Activated effector memory CD4-positive, alpha-beta T cell treated with Interleukin-2 at 50 U/mL for 16 hours (primary cell): ENCODE measurements at places on chromosomes 5 and 9.

DNA sequence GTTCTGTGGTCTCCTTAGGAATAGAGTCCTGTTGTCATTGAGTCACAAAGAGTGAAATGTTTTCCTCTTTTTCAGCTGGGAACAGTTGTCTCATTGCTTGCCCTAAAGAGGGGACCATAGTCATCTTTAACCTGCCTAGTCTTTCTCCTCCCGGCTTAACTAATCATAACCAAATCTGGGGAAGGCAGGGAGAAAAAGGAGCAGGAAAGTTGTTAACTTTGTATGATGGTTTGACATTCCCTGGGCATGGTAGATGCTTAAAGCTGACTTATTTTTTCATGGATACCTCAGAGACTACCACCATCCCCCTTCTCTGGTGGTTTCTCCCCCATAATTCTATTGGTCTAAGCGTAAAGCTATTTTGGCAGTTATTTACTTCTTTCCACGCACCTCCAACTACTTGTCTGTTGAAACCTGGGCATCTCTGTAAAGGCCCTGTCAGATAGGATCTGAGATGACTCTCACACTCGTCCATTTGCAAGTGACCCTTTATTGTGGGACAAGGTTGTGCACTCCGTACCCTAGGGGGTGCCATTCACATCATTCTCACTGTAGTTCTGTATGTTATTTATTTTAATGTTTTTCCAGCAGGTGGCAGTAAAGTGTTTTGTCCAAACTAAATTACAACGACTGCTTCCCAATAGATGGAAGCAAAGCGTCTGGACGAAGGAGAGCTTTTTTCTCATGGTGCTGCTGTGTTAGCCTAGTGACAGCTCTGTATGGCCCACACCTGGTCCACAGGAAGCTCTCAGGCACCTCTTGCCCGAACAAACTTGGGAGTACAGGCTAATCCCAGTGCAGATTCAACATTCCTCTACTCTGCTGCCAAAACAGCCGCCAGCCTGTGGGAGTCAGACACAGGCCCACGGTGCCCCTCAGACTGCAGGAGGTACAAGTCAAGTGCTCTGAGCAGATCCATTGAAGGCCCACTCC, 3.0 kb upstream of the FAM13B start:
- DNase-seq, result peak; percentile 36

GRCh38 chr9:109143881-109144562, 23.0 kb downstream of the FRRS1L start:
- no peak for DNase-seq

DNA sequence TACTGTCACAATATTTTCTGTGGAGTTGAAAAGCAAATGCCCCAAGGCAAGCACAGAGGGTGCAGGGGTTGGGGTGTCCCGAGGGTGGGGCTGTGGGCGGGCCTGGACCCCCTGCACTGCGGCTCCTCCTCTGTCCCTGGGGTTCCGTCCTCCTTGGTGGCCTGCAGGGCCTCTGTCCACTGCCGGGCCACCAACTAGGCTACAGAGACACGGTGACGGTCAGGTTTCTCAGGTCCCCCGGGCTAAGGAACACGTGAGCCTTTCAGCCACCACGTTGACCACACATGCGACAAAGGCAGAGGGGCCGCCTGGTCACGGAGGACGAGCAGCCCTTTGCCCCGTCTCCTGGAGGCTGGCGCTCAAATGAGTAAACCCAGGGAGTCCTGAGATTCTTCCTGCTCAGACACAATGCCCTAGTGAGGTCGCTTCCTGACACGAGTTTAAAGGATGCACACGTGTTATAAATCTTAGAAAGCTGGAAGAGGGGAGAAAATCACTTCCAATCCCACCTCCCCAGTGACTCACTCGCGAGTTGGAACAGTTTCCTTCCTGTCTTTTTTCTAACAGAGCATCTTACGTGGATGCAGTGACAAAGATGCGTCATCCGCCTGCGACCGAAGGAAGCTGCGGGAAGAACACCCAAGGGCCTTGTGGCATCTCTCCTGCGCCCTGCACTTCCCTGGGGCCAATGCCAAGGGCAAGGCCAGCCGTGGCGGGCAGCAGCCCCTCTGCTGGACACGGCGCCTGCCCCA, 24.8 kb upstream of the OBP2B start:
- no peak for DNase-seq

- no peak for DNase-seq
Measured at GRCh38 chr9:131546336-131547084, 1.2 kb downstream of the PRRT1B start.

DNA sequence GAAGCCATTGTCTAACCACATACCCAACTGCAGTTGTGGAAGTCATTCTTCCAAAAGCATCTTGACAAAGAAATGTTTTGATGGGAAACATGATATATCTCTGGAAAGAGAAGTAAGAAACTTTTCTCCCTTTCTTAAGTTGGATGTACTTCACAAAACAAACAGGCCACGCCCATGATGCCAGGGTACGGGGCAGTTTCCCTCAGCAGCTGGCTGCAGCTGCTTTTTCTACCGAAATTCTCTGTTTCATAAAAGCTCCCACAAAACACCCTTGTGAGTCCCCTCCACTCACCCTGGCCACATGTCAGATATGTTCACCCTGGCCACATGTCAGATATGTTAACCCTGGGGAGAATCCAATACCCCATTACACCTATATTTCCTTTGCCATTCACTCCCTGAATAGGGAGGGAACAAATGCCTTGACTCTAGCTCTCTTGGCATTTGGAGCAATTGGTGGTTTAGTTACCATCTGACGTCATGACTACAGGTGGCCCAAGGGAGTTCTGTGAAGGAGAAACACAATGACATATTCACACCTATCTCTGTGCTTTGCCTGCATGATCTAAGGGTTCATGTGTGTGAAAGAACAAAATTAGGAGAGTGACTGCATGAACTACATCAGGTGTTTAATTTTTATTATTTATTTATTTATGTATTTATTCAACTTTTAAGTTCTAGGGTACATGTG, 103.0 kb downstream of the AOPEP start:
- DNase-seq, result no peak

DNA sequence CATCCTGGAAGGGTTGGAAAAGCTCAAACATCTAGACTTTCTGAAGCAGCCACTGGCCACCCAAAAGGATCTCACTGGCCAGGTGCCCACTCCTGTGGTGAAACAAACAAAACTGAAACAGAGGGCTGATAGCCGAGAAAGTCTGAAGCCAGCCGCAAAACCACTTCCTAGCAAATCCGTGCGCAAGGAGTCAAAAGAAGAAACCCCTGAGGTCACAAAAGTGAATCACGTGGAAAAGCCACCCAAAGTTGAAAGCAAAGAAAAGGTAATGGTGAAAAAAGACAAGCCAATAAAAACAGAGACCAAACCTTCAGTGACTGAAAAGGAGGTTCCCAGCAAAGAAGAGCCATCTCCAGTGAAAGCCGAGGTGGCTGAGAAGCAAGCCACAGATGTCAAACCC, 87.6 kb downstream of the MAP1B start:
- DNase-seq, result peak; percentile 10

DNA sequence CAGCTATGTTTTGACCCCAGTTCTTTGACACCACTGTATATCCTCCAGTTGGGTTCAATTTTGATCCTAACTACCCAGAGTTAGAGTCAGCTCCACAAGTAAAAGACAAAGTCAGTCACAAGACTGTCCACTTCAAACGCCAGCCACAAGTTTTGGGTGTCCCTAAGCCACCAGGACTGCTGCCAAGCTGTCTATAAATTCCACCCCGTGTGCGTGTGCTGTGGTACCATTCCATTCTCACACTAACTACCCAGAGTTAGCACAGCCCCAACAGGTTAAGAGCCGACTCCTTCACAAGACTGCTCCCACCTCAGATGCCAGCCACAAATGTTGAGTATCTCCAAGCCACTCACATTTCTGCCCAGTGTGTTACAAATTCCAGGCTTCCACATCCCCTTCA, 56.7 kb downstream of the APC start:
- DNase-seq, result no peak

GRCh38 chr9:88308831-88309560, 79.2 kb upstream of the SPIN1 start:
- DNase-seq, result no peak

- no peak for DNase-seq
Measured at GRCh38 chr5:158670201-158670600, 429.5 kb downstream of the EBF1 start.

- DNase-seq, result no peak
Measured at GRCh38 chr5:172869691-172870090, 35.6 kb downstream of the ERGIC1 start.

DNA sequence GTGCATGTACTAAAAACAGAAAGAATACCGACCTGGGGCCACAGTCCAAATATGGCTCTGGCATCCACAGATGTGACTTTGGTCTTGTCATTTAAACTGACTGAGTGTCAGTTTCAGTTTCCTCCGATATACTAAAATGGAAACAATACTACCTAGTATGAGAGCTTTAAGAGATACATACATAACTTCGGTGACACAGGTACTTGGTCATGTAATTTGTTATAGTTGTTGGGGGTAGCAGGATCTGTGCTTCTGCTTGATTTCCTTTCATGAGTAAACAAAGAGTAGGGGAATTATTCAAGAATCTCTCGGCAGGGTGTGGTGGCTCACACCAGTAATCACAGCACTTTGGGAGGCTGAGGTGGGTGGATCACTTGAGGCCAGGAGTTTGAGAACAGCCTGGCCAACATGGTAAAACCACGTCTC, 32.1 kb downstream of the MTMR12 start:
- no peak for DNase-seq

DNA sequence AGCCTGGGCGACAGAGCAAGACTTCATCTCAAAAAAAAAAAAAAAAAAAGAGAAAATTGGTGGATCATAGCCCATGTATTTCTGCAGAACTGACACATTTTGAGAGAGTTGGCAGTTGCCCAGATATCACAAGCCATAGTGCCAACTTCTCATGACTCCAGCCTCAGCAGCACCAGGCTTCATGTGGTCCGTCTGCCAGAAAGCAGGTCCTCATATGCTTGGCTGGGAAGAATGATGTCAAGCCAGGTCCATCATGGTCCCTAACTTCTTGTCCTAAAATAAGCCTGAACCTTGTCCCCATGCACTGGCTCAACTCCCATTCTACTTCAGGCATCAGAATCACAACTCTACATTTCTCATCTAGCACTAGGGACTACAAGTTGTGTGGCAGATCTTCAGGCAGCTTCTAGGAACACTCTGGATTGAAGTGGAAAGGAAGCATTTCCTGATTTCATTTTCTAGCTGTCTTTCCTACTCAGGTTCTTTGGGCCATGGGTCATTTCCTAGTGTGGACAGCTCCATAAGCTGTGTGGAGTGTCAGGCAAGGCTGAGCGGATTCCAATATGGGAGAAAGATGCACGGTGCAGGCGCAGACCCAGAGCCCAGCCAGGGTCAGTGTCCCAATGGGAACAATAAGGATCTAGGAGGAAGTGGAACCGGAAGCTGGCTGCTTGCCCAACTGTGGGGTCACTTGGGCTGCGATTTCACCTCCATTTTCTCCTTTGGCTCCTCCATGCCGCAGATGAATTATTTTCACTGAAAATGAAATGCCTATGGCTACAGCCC, 90.1 kb downstream of the LMNB1 start:
- DNase-seq, result no peak

- DNase-seq, result no peak
Measured at GRCh38 chr9:72207278-72207677, 58.0 kb downstream of the GDA start.

DNA sequence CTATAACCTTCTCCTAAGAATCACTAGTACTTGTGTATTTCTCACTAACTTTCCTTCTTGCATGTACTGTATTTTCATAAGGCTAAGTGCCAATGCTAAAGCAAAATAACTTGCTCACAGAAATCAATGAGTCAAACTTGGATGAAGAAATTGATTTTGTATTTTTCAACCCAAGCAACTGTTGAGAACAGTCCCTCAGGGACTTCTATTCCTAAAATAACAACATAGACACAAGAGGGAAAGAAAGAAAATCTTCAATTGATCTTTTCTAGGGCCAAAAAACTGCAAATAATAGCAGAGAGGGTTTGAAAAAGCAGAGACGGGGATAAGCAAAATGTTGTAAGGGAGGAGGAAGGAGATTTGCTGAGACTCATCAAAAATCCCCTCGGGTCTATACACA, 69.8 kb downstream of the HABP4 start:
- DNase-seq, result no peak

GRCh38 chr5:40776658-40776977, 20.9 kb upstream of the TTC33 start:
- no peak for DNase-seq

GRCh38 chr5:60690326-60690725, 9.6 kb downstream of the DEPDC1B start:
- no peak for DNase-seq

DNA sequence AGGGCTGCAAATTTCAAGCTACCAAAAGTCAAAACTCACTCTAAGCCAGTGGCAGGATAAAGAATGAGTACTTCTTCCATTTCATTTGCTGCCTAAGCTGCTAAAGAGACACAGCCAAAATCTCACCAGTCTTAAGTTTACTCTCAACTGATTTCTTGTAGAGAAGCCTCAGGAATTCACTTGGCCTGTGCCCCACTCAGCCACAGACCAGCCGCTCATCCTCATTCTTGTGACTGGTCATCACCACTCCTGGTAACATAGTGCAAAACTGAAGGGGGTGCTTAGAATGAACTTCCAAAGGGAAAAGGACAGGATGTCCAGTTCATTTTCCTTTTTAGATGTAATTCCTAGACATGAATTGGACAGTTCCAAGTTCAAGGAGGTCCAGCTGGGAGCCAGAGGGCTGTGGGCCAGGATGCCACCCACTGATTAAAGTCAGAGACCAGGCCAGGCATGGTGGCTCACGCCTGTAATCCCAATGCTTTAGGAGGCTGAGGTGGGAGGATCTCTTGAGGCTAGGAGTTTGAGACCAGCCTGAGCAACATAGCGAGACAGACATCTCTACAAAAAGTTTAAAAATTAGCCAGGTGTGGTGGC, 72.7 kb upstream of the RANBP3L start:
- no peak for DNase-seq

- no peak for DNase-seq
Measured at GRCh38 chr5:138408023-138408422, 30.8 kb upstream of the REEP2 start.

DNA sequence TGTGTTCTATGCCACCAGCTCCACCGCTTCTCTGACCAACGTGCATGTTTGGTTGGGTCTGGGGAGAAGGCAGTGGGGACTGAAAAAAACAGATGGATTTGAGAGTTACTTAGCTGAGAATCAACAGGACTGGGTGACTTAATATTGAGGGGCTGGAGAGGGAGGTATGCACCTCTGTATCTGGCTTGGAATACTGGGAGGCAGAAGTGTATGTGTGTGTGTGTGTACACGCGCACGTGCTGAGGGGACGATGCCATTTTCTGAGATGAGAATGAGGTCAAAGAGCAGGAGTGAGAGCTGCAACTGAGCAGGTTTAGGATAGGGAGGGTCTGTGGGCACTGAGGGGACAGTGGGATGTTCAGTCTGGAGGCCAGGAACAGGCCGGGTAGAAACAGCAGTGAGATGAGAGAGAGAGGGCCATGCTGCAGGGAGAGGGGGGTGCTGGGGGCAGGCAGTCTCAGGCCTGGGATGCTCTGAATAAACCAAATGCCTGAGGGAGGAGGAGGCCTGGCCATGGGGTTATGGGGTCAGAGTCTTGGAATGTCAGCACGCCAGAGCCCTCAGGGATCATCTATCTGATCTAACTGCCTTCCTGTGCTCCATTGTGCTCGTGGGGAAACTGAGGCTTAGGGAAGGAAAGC, 14.0 kb downstream of the PDGFRB start:
- no peak for DNase-seq
